ENCODE measurements at places on chromosomes 7 and 10.

DNA sequence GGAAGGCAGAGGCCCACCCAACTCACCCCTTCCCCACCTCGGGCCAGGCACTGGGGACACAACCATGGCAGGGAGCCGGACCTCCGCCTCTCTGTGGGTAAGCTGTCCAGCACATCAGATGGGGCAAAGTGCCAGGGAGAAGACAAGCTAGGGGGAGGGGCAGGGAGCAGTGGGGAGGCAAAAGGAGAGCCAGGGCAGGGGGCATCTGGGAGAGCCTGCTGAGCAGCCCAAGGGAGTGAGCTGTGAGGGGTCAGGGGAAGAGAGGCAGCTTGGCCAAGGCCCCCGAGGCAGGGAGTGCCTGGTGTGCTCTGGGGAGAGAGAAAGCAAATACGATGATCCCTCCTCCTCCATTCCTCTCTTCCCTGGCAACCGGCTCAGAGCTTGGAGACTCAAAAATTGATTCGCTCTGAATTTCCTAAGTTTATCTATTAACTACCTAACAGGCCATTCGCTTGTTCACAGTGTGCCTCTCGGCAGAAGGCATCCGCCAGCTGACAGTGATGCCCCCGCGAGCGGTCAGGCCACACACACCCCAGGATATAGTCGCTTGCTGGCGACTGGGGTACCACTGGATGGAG is 4.5 kb downstream of the CAMK2B start:
- DNase-seq = no peak

- DNase-seq = no peak
Measured at GRCh38 chr10:12829831-12830390, 171.6 kb downstream of the CCDC3 start.

DNA sequence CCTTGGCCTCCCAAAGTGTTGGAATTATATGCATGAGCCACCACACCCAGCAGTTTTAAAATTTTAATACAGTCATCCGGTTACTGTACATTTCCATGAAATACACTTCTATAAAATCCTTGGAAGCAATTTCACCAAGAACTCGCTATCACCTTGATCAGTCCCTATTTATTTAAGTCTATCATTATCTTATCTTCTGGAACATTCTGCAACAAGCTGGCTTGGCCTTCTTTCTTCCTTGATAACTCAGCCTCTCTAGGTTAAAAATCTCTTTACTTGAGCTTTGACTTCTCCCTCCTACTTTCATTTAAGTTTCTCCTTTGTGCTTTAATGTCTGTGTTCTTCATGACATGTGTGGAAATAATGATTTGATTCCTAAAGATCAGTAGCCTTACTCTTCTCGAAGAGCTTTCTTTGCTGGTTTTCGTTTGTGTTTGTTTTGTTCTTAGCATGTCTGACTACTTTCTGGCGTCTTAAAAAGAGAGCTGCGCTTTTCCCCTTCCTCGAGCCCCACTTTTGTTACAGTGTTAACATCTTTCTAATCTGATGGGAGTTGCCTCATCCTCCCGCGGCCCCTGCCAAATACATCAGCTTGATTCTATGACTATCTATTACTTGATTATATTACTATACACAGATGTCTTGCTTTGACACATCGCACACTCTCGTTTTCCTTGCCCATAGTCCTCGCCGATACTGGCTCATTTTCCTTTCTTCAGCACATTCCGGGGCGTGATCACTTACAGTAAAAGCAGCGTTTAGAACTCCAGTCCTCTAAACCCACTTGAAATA is 11.1 kb upstream of the CALML5 start:
- DNase-seq = no peak

GRCh38 chr7:152760854-152761748 is 1.5 kb downstream of the ACTR3B start:
- no peak for DNase-seq

- no peak for DNase-seq
Measured at GRCh38 chr7:5689118-5689517, 92.3 kb downstream of the RNF216 start.

DNA sequence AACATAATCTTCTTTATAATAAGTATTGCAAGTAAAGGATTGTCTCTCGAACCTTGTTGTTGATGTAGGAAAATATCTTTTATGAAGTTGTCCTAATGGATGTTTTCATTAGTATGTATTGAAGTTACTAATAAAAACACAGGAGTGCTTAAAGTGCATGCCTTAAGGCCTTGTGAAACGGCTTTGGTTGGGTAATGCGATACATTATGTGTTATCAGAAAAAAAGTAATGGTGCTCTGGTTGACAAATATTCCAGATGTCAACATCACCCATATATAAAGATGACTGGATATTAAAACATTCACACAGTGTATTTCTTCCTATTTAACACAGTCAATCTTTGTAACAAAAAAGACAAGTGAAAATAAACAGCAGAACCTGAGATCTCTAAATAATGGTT is 310.7 kb downstream of the PRKG1 start:
- DNase-seq = no peak

- no peak for DNase-seq
Measured at GRCh38 chr10:46033602-46034011, 3.2 kb upstream of the NCOA4 start.

GRCh38 chr7:35003679-35004303 is 33.5 kb downstream of the DPY19L1 start:
- DNase-seq = no peak

DNA sequence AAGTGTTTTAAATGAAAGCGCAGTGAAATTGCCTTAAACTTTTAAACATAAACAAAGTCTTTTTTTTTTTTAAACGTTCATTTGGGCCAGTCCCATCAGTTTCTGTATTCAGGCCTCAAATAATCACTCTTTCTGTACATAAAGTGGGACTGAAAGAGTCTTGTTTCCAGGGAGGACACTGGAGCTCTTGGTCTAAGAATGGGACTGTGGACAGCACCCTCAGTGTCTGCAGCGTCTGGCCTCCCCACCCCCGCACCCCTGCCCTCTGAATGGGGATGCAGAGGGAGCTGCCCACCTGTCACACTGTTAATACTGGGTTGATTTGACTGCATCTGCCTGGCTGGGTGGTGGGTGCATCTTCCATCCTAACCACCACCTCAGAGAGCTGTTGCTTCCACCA is 5.2 kb downstream of the ZNF365 start:
- DNase-seq = no peak

- no peak for DNase-seq
Measured at GRCh38 chr10:34094961-34095360, 720.1 kb downstream of the PARD3 start.

DNA sequence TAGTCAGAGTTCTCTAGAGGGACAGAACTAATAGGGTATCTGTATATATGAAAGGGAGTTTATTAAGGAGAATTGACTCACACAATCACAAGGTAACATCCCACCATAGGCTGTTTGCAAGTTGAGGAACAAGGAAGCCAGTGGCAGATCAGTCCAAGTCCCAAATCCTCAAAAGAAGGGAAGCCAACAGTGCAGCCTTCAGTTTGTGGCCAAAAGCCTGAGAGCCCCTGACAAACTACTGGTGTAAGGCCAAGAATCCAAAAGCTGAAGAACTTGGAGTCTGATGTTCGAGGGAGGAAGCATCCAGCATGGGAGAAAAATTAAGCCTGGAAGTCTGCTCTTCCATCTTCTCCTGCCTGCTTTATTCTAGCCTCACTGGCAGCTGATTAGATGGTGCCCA is 1107.2 kb upstream of the CELF2 start:
- DNase-seq = no peak

DNA sequence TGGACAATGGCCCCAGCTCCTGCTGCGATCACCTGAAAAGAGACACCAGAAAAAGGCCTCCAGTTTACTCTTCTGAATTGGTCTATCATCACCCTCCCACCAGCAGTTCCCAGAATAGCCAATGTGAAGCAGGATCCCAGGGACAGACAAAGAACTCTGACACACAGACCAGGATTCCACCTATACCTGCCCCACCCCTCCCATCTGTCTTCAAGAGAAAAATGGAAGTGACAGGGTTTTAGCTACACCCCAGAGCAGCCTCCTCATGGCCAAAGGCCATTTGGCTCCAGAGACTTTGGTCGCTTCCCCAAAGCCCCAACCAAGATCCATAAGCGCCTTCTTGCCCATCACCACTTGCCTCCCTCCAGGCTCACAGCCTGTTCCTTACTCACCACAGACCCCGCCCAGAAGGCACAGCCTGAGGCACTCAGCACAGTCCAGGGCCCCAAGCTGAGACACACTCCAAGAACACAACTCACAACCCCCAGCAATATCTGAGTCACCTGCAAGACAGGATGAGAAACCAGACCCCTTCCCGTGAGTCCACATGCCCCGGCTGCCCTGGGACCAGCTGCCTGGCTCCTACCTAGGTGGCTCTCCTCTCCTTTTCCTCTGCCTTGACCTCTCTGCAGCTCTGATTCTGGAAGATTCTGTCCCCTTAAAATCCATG is 6.5 kb downstream of the TMEM176B start:
- DNase-seq = no peak

DNA sequence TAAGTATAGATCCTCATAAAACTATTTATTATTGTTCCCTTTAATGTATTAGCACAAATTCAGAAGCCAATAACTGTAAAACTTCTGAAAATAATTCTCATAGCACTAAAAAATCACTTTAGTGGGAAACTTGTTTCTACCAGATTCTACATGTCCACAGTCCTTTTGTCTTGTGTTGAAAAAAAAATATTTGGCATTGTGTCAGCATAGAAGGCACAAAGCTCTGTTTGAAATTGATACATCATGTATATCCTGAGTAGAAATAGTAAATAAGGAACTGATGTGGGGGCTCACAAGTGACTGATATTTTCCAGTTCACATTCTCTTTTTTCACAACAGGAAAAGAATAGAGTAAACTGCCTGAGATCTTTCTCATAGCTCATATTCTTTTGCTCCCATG is 134.6 kb downstream of the GRM3 start:
- DNase-seq = no peak

- DNase-seq = no peak
Measured at GRCh38 chr7:66810716-66811115, 70.2 kb downstream of the RABGEF1 start.

GRCh38 chr10:114223066-114223465 is 16.0 kb upstream of the VWA2 start:
- no peak for DNase-seq

DNA sequence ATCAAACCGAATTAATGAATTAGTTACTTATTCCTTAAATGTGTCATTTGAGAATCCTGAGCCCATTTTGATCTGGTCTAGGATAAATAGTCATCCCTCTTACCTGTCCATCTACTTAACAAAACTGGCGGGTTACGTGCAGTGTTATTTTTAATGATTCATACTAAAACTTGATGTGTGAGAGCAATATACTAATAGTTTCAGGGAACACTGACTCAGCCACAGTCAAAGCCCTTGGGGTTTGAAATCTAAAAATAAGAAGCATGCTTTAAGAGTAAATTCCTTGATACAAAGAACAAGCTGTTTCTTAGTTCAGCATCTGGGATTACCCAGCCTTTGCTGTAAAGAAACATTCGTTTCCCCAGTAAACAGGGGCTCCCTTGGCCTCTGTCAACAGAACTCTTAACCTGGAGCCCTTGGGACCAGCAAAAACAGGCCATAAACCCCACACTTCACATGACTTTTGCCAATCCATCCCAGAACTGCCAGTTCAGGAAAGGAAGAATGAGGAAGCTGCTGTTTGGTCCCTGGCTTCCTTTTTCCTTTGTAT is 370.6 kb upstream of the IGFBP3 start:
- DNase-seq = no peak

GRCh38 chr7:16484453-16485158 is 19.1 kb upstream of the SOSTDC1 start:
- DNase-seq = peak; percentile 13

DNA sequence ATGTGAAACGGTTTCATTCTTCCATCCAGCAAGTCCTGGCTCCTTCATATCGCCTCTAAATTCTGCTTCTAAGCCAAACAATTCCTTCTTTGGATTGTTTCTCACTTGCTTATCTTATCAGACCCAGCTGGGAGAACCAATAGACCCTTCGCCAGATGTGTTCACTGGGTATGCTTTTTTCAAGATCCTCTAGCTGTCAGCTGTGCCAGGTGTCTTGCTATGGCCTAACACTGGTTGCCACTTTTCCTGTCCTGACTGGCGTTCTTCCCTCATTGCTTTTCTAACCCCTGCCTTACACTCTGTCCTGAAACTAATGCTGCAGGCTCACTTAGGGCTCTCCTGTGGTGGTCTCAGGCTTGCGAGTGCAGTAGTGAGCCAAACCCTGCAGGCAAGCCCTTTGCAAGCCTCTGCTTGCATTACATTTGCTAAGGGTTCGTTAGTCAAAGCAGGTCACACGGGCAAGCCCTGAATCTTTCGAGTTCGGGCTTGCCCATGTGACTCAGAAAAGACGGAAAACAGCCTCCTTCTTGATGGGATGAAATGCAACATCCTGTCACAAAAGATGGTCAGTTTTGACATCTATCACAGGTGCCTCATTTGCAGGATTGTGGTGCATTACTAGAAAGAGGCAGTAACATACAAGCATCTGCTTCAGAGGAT is 92.8 kb downstream of the VWC2 start:
- no peak for DNase-seq

GRCh38 chr10:130044067-130045061 is 66.3 kb downstream of the C10orf143 start:
- no peak for DNase-seq

Measured in HEK293T (cell line).